ENCODE measurements at places on chromosomes 6 and 20.
A peak's percentile ranks its signal among the peaks of the same experiment; 100 is the strongest.

DNA sequence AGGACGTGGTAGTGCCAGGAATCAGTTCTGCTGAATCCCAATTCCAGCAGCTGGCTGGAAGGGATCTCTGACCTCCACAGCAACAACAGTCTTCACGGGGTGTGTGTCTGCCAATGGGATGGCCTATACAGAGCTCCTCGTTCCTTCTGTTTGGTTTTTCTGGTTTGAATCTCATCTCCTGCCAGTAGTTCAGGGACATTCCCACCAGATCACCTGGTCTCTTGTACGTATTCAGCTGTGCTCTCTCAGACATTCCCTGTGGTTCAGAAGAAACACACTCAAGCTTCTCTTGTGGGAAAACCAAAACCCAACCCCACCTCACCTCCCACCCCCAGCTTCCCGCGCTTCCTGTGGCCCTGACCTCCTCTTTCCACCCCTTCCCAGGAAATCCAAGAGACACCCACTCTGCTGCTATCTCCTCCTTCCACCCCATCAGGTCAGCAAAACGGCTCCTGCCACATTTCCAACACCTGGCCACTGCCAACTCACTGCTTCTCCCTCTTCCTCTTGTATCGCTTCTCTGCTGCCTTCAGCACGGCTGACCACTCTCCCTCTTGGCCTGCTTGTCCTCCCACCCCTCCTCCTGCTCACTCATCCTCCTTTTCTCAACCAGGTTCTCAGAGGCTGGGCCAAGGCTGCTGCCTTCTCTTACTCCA, 63.3 kb upstream of the PTGIS start:
- DNase-seq = no peak

DNA sequence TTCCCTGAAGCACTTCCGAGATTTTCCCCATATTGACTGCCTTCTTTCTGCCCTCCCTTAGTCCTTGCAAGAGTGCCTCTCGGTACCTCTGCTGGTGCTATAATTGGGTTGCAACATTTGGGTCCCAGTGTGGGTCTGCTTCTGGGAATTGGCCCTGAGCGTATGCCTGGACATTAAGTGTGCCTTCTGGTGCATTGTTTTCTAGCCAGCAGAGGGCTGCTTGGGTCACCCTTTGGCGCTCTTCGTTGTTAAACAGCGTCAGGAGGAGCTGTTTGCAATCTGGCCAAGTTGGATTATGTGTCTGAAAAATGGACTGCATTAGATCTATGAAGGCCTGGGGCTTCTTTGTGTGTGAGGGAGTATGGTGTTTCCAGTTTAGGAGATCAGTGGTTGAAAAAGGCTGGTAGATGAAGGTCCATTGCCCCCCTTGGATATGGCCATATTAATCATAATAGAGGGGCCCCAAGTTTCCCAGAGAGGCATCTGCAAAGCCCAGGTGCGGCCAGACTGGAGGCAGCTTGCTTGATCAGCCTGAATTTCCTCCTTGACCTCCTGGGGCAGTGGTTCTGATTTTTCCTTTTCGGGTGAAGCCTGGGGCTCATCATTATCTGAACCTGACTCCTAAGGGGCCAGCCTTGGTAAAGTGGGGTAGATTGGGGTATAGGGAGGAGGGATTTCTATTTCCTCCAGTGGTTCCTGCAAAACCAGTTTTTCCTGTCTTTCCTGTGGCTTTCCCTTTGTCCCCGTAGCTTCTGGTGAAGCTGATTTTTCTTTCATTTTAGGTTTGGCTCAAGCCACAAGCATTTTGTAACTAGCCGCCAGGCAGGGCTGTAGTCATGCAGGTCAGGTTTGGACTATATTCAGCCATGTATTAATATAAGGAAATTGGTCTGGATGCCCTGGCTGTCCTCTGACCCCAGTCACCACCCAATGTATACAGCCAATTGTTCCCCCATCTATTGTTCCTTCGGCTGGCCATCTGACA, 85.4 kb upstream of the GPR6 start:
- no peak for DNase-seq

DNA sequence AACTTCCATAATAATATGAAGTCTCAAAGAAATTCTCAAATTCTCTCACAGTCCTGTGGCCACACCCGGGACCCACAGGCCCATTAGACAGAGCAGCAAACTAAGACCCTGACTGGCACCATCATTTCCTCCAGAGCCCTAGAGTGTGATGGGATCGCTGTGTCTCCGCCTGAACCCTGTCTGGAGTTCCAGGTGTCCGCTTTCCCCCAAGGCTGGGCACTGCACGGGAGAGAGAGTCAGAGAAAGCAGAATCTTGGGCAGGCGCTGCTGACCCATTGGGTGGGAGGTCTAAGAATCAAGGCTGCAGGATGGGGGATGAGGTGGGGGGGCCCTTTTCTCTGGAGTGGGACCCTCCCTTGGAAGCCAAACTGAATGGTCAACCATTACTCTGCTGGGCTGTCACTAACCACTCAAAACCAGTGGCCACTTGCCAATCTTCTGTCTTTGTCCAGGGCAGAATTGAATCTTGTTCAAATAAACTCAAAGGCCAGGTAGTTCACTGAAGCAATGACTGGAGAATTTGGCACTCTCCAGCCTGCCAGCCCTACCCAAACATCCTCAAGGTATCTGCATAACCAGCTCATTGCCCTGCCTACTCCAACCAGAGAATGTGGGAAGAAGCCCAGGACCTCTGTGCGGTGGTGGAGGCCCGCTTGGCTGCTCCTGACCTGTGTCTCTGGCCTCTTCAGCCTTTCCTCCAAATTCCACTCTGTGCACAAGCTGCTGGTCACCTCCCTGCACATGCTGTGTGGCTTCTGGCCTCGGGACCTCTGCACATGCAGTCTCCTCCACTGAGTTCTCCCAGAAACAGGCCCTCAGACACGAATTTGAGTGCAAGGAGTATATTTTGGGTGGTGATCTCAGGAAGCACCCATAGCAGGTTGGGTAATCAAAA, 141.1 kb downstream of the CEBPB start:
- DNase-seq = no peak

DNA sequence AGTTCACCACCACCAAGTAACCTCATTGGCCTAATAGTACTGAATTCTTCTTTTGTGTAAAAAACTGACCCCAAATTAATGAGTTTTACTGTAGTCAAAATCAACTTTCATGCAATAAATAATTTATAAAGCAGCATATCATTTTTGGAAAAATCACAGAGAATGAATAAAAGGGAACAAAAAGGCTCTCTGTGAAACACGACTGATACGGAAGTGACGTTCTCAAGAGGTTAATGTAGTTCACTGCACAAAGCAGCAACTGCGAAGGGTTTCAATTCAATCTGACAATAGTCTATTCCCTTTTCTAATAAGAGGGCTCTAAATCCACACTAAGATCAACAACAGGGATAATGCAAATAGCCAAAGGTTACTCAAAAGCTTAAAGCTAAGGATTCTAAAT, 70.3 kb downstream of the PREP start:
- peak; percentile 35 for DNase-seq

DNA sequence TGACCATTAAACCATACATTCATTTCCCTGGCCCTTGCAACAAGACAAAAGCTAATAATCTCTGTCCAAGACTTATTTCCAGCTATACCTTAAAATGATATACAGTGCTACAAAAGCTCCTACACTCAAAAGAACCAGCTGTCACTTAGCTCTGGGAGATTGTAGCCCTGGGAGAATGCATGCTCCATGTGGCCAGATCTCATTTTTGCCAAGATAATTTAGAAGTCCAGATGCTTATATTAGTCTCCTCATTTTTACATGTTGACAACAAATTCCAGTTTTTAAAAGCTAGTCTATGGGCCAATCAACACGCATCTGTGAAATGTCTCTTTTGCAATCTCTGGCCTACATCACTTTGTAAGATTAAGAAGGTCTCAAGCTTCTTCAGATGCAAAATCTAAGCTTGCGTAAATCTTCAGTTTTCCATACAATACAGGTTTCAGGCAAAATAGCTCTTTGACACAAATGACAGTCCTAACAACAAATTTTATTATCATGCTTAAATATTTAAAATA, 27.1 kb downstream of the TASP1 start:
- no peak for DNase-seq

- no peak for DNase-seq
These were observed 11.7 kb downstream of the MYLIP start for GRCh38 chr6:16140607-16141006.

DNA sequence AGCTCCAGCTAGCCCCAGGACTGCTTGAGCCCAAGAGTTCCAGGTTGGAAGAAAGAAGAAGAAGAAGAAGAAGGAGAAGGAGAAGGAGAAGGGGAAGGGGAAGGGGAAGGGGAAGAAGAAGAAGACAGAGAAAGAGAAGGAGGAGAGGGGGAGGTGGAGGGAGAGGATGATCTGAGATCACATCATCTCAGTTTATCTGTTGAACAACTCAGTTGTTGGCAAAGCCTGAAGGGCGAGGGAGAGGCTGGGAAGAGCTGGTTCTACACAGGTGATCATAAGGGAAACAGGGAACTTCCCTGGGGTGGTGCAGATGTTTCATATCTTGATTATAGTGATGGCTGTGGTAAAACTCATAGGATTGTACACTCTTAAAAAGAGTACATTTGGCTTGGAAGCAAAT, 3.1 kb upstream of the RRBP1 start:
- no peak for DNase-seq

DNA sequence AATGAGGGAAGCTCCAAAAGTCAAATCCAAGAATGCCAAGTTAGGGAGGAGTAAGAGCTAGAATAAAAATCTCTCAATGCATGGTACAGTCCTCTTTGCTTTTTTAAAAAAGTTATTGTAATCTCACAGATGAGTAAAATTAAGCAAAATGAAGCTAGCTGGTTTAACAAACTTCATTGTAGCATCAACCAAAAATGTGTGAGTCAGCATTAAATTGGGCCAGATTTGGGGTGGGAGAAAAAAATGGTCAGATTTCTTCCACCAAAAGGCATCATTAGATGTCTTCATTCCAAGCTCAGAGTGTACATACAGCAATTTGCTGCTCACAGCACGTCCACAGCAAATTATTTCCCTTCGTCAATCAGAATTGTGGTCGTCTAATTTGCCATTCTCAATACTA, 441.5 kb upstream of the FLRT3 start:
- DNase-seq = no peak

DNA sequence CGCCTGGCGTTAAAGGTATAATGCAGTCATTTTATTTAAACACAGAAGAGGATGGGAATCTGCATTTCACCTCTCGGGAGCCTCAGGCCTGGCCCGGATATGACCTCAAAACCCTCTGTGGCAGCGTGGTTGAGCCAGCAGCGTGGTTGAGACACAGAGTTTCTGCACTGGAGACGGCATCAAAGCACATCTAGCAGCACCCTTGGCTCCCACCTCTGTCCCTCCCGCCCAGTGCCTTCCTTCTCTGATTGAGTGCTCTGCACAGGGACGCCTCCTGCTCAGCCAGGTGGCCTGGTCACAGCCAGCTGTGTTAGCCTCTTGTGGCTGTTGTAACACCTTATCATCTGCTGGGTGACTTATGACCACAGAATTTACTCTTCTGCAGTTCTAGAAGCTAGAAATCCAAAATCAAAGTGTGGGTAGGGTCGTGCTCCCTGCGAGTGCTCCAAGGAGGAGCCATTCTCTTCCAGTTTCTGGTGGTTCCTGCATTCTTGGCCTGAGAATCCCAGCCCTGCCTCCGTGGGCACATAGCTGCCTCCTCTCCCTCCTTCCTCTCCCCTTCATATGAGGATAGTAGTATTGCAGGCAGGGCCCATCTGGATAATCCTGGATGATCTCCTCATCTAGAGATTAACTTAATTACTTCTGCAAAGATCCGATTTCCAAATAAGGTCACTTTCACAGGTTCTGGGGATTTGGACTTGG, 156.7 kb downstream of the SYCP2 start:
- DNase-seq = no peak

- DNase-seq = no peak
These were observed 144.0 kb upstream of the SLC35B3 start for GRCh38 chr6:8579372-8579771.

GRCh38 chr6:37222125-37222967, 35.2 kb upstream of the TBC1D22B start:
- peak; percentile 97 for DNase-seq

GRCh38 chr6:166046226-166046625, 121.4 kb downstream of the TBXT start:
- DNase-seq = no peak

DNA sequence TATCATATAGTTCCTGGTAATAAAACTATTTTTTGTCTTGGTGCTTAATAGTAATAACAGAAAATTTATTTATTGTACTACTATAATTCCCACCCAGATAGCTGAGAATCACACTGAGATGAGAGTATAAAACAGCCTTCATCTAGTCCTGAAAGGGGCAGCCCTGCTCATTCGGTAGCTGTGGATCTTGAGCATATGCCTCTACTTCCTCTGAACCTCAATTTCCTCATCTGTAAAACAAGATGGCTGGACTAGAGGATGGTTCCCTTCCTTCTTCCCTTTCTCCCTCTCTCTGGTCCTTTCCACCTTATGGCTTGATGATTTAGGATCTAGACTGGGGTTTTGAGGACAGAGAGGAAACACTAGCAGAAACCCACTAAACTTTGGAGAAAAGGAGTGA, 15.0 kb downstream of the FKBP5 start:
- DNase-seq = no peak

GRCh38 chr6:111717621-111718020, 111.9 kb upstream of the TRAF3IP2 start:
- no peak for DNase-seq

- DNase-seq = peak; percentile 48
These were observed 49.7 kb downstream of the TOP1 start for GRCh38 chr20:41078329-41078728.

GRCh38 chr6:138491017-138491416, 8.3 kb downstream of the NHSL1 start:
- DNase-seq = no peak

GRCh38 chr20:5788385-5788895, 38.2 kb downstream of the SHLD1 start:
- DNase-seq = peak; percentile 91

DNA sequence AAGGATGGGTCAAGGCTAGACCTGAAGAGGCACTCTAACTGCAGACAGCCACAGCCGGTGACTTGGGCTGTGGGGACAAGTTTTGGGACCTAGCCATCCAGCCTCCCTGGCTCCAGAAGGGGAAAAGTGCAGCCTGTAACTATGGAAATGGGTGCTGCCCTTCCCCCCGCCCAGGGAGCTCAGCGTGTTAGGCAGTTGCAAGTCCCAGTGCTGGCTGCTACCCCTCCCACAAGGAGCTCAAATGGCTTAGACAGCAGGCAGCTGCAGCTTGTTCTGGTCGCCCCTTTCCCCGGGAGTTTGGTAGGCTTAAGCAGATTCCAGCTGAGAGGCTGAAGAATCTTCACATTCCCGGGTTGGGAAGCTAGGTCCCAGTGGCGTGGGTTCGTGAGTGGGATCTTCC, 162.6 kb downstream of the FAM83B start:
- peak; percentile 47 for DNase-seq

- no peak for DNase-seq
These were observed 2.4 kb downstream of the TDP2 start for GRCh38 chr6:24664046-24664987.

DNA sequence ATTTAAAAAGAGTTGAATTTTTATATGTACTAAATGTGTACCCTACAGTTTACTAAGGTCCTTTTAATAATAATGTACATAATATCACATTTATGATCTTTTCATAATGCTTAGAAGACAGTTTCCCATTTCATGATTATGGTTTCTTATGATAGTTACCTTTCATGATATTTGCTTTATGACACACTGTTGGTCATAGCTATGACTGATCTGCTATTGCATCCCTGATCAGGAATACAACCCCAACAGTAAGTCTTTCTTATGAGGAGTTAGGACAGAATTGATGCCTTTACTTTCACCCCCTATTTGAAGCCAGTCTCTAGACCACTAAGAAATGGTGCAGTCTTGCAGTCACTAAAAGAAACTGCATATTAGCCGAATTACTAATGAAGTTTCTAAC, 31.0 kb downstream of the LCA5 start:
- no peak for DNase-seq

All from neural progenitor cell (in vitro differentiated cells).